ENCODE measurements at places on chromosomes 4 and X.

DNA sequence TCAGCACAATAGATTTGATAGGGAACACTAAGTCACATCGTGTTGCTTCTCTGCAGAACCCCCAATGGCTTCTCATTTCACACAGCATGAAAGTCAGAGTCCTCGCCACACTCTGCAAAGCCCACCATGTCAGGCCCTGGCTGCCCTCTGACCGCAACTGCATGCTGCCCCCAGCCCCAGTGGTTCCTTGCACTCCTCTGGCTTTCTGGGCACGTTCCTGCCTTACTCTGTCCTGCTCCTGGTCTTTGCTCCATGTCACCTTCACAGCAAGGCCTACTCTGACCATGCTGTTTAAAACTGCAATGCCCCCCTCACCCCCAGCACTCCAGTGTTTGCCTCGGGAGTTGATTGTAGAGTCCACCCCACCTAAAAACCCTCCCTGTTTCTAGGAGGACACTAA is 78.1 kb downstream of the EVC start:
- no peak for DNase-seq

DNA sequence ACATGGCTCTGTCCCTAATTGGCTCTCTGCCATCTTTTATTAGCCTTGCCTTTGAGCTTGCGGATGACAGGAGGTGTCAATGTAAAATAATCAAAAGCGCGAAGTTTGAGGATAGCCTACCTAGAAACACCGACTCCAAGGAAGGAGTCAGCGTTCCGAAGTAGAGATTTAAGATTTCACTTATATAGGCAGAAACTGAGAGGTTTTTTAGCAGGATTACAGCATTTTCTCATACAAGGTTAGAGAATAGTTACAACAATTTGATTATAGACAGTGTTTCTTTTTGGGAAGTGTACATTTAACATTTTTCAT is 499 bp upstream of the NFXL1 start:
- peak; percentile 3 for DNase-seq

- DNase-seq: no peak
Observed at GRCh38 chr4:148369919-148370318, 72.3 kb downstream of the NR3C2 start.

DNA sequence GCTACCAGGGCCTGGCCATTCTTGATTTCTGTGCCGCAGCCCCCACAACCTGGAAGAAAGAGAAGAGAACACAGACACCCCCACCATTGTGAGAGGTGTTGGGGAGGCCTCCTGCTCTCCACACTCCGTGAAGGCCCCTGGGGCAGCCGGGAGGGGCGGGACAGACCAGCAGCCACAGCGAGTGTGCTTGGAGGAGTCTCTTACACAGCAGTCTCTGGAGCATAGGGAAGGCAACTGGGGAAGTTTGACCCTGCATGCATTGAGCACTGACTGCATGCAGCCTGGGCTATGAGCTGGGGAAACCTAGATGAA is 77.9 kb downstream of the ABLIM2 start:
- DNase-seq: no peak

DNA sequence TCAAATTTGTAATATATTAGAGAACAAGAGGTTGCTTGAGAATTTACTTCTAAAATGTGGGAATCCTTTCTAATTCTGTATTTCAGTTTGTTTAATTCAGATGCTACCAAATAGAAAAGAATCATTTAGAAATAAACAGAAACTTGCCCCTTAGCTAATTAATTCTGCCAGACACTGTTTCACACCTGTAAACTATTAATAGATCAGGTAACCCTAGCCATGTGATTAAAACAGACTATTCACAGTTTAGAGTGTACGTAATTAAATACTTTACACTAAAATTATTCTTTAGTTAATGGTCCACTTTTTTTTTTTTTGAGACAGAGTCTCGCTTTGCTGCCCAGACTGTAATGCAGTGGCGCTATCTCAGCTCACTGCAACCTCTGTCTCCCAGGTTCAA is 124.0 kb downstream of the PTPN13 start:
- no peak for DNase-seq
